AG10803 (cell line): ENCODE measurements at places on chromosomes 5 and 9.

DNA sequence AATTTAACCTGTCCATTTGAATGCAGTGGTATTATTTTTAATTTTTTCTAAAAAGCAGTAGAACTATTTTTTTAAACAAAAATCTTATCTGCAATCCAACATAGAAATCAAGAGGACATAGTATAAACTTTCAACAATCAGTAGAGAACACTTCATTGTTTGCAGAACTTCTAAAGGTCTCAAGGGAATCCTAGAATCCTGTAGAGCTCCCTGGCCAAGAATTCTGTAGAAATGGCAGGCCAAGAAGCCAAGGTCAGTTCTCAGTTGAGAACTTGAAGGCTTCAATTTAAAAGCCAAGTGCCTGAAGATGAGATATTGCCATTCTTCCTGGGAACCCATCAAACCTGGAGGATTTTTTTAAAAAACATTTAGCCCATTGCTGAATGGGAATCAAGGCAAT is 199.2 kb upstream of the KLF4 start:
- no peak for DNase-seq

DNA sequence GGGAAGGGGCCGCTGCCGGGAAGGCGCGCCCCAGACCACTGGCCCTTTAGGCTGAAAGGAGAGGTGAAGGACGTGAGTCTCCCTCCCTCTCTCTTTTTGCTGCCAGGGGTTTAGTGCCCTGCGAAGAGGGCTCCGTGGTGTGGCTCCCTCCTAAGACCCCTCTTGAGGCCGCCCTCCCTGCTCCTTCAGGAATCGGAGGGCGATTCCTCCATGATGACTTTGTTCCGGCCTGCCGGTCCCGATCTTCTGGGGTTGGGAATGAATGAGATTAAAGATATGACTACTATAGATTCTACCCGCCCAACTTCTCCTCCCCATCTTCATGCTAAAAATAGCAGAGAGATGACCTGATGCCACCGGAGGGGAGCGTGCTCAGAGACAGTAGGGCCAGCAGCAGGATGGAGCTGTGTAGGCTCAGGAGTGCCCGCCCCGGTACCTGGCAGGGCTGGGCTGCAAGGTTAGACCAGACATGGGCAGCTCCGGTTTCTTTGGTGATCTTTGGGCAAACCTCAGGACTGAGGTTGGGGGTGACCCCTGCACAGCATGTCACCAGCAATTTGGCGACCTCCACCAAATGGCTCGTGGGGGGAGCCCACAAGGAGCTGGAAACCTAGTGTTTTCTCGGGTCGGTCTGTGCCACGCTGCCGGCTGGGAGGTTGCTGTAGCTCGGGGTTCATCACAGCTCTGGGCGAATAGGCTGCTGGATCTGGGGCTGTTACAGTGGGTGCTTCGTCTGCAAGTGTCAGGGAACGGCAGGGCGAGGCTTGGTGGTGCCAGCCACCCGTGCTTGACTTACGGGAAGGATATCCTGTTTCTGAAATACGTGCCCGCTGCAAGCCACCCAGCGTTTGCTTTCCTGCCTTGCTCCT is 1.7 kb downstream of the OLFM1 start:
- no peak for DNase-seq

DNA sequence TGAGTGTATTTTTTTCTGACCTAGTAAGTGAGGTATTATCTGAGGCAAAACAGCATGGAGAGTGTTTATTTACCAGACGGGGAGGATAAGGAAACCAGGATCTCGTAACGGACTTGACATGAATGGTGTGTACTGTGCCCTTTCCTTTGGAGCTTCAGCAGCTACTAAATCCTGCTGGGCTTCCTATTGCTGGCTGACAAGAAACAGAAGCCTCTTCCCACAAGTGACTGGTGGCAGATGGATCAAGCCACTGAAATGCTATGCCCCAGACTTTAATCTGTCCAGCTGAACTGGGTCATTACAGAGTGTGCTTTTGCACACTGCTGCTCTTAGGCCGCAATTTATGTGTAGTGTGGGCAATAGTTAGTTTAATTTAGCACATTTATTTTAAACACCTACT is 162.7 kb upstream of the MRPS30 start:
- DNase-seq, result no peak

DNA sequence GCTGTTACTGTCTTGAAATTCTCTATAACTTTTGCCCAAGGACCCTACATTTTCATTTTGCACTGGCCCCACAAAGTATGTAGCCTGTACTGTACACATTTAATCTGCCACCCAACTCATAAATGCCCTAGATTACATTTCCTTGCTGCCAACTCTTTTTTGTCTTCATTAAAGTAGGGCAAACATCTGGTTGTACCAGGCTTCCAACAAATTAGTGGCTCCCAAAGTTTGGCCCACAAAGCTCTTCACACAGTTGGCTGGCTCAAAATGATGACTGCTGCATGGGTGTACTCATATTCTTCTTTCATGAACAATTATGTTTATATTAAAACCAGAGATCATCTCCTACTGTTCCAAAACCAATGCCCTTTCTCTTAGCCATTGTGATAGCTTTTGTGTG is 45.3 kb downstream of the GNA14 start:
- no peak for DNase-seq

DNA sequence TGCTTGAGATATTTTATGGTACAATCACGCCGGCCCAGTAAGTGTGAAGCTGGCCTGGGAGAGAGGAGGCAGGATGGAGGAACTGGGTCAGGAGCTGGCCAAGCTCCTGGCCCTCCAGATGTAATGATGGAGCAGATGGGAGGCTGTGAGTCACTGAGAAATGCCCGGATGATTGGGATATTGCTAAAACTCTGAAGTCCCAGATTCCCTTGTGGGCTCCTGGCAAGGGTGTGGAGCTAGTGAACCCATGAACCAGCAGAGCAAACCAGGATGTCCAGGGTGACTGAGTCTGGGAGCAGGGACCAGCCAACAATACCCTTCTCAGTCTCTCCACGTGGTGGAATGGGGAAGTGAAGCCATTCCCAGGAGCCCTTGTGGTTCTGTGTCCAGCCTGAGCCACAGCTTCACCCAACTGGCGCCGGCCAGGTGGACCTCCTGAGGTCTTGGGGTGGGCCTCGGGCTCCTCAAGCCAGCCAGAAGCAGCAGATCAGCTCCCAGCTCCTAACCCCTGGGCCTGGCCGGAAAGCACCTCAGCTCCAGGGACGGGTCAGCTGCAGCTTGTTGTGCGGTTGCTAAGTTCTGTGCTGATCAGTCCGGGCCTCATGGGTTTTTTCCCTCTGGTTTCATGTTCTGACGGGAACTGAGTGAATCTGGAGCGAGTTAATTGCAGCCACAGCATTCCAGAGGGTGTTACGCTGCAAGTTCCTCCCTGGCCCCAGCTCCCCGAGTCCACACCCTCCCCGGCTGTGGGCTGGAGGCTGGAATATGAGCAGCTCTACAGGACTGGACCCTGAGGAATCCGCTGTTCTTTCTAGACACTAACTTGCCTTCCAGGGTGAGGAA is 37.6 kb downstream of the DUSP1 start:
- DNase-seq, result peak; percentile 100

DNA sequence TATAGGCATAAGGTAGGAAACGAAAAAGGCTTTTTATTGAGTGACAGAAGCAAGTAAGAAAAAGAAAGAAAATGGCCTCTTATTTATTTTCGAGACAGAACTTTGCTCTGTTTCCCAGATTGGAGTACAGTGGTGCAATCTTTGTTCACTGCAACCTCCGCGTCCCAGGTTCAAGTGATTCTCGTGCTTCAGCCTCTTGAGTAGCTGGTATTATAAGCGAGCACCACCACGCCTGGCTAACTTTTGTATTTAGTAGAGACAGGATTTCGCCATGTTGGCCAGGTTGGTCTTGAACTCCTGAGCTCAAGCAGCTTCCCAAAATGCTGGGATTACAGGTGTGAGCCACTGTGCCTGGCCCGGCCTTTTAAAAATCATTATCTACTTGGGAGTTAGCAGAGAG is 70.7 kb downstream of the NSD1 start:
- no peak for DNase-seq

DNA sequence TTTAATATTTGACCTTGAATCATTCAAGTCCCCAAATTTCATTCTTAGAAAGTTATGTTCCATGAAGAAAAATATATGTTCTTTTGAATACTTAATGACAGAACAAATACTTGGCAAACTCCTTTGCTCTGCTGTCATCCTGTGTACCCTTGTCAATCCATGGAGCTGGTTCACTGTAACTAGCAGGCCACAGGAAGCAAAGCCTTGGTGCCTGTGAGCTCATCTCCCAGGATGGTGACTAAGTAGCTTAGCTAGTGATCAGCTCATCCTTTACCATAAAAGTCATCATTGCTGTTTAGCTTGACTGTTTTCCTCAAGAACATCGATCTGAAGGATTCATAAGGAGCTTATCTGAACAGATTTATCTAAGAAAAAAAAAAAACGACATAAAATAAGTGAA is 65.4 kb downstream of the WDR41 start:
- DNase-seq, result peak; percentile 60
